ENCODE measurements at places on chromosomes 12 and 14. TPM values are rescaled to one million over a fixed set of nuclear protein-coding genes. Genes with fewer than 3 reads are reported as not detected.

DNA sequence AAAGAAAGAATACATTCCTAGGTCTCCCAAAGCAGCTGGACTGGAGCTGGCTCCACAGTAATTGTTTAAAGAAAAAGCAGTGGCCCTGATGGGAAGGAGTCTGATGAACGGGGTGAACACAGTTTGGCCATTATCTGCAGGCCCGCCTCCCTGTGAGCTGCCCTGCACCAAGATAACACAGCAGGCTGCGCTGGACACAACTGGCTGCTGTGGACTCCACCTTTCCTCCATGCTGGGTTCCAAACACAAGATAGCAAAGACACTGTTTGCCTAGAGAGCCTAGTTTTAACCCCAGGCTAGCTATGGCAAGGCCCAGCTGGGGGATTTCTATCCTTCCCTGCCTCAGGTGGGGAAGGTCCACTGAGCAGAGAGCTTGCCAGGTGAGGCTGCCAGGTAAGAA is 34.6 kb downstream of the ZFP36L1 start:
- peaks cover 18% of the 10 kb centered on the region for H3K4me1 ChIP-seq
- H3K4me3 ChIP-seq: no peak overlapping the region
- DNase-seq: no peak
- H3K36me3 ChIP-seq: no peaks in the 10 kb centered on the region

GRCh38 chr12:131131077-131131807 is 177.5 kb downstream of the ADGRD1 start:
- no peak overlapping the region for H3K27ac ChIP-seq
- H3K36me3 ChIP-seq: no peaks in the 10 kb centered on the region
- H3K4me3 ChIP-seq: no peak overlapping the region

- peaks cover 56% of the 10 kb centered on the region for H3K36me3 ChIP-seq
- DNase-seq: no peak
- H3K4me1 ChIP-seq: no peaks in the 10 kb centered on the region
- no peaks in the 10 kb centered on the region for H3K27me3 ChIP-seq
- H3K27ac ChIP-seq: no peak overlapping the region
These were observed 13.5 kb downstream of the C3AR1 start for GRCh38 chr12:8052679-8053078.

SYNDIG1L gene
- 0.26 TPM for total RNA-seq

NELL2 gene
- total RNA-seq: not detected

GRCh38 chr12:388541-389141 is 479 bp downstream of the KDM5A start:
- peaks cover 16% of the 10 kb centered on the region for H3K36me3 ChIP-seq
- H3K27me3 ChIP-seq: no peaks in the 10 kb centered on the region
- peak overlapping the region; percentile 96 for H3K4me3 ChIP-seq
- H3K27ac ChIP-seq: peak overlapping the region; percentile 99
- H3K4me1 ChIP-seq: peaks cover 34% of the 10 kb centered on the region

DNA sequence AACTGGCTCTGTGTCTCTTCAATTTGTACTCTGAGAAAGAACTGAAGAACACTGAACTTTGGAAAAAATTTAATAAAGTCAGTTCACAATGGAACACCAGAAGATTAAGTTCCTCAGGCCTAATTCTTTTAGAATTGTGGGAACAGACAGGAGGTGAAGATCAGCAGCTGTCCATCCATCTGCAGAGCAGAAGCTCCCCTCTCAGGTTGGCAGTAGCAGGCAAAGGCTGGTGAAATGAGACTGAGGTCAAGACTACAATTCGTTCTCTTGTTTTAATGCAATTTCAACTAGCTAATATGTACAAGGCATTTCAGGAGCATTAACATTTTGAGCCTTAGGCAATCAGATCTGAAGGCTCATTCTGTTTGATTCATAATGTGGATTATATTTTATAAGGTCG is 10.3 kb upstream of the TRHDE start:
- H3K4me3 ChIP-seq: no peak overlapping the region
- H3K27me3 ChIP-seq: no peaks in the 10 kb centered on the region
- H3K27ac ChIP-seq: no peak overlapping the region
- no peaks in the 10 kb centered on the region for H3K4me1 ChIP-seq
- H3K36me3 ChIP-seq: no peaks in the 10 kb centered on the region

GRCh38 chr12:108663324-108664015 is 29.8 kb upstream of the SELPLG start:
- no peaks in the 10 kb centered on the region for H3K27me3 ChIP-seq
- DNase-seq: no peak
- H3K4me1 ChIP-seq: peaks cover 59% of the 10 kb centered on the region
- H3K36me3 ChIP-seq: peaks cover 14% of the 10 kb centered on the region
- peak overlapping the region; percentile 90 for H3K27ac ChIP-seq

- H3K27me3 ChIP-seq: peaks cover 41% of the 10 kb centered on the region
- no peak for DNase-seq
- H3K36me3 ChIP-seq: no peaks in the 10 kb centered on the region
- H3K27ac ChIP-seq: no peak overlapping the region
- H3K4me1 ChIP-seq: peaks cover 2% of the 10 kb centered on the region
These were observed 14.3 kb downstream of the B4GALNT3 start for GRCh38 chr12:473863-474577.

KRT6C gene
- not detected for total RNA-seq

DNA sequence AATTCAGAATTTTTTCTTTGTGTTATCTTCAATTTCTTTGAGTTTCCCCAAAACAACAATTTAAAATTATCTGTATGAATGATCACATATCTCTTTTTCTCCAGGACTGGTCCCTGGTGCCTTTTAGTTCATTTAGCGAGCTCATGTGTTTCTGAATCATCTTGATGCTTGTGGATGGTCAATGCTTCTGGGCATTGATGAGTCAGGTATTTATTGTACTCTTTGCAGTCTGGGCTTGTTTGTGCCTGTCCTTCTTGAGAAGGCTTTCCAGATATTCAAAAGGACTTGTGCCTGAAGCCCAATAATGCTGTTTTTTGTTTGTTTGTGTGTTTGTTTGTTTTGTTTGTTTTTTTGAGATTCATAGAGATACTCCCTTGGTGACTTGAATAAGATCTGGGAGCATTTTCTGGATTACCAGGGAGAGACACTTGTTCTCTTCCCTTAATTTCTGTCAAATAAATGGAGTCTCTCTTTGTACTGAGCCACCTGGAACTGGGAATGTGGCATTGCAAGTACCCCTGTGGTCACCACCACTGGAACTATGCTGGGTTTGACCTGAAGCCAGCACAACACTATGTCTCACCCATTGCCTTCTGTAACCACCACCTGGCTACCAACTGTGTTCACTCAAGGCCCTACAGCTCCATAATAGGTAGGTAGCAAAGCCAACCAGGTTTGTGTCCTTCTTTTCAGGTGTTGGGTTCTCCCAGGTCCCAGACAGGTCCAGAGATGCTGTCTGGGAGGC is 56.3 kb downstream of the SLC6A15 start:
- no peak overlapping the region for H3K27ac ChIP-seq
- no peak overlapping the region for H3K4me3 ChIP-seq
- peaks cover 28% of the 10 kb centered on the region for H3K27me3 ChIP-seq
- no peak for DNase-seq

- H3K27ac ChIP-seq: no peak overlapping the region
- no peak for DNase-seq
- no peak overlapping the region for H3K4me3 ChIP-seq
These were observed 10.0 kb upstream of the TEX22 start for GRCh38 chr14:105388110-105388951.

GRCh38 chr14:51431033-51431709 is 191.1 kb downstream of the TMX1 start:
- H3K4me1 ChIP-seq: peaks cover 30% of the 10 kb centered on the region
- no peaks in the 10 kb centered on the region for H3K36me3 ChIP-seq
- DNase-seq: no peak
- H3K27me3 ChIP-seq: no peaks in the 10 kb centered on the region

GRCh38 chr14:31208546-31209424 is 1.2 kb upstream of the HECTD1 start:
- DNase-seq: no peak
- H3K4me1 ChIP-seq: peaks cover 35% of the 10 kb centered on the region
- peak overlapping the region; percentile 93 for H3K4me3 ChIP-seq
- peaks cover 6% of the 10 kb centered on the region for H3K36me3 ChIP-seq
- H3K27ac ChIP-seq: peak overlapping the region; percentile 99

SPSB2 gene
- 9.2 TPM for total RNA-seq

CAND1 gene
- total RNA-seq: 194 TPM

GRCh38 chr14:30211326-30211725 is 283.7 kb upstream of the PRKD1 start:
- H3K27ac ChIP-seq: no peak overlapping the region
- no peak for DNase-seq
- H3K27me3 ChIP-seq: no peaks in the 10 kb centered on the region
- H3K36me3 ChIP-seq: no peaks in the 10 kb centered on the region
- no peaks in the 10 kb centered on the region for H3K4me1 ChIP-seq

DNA sequence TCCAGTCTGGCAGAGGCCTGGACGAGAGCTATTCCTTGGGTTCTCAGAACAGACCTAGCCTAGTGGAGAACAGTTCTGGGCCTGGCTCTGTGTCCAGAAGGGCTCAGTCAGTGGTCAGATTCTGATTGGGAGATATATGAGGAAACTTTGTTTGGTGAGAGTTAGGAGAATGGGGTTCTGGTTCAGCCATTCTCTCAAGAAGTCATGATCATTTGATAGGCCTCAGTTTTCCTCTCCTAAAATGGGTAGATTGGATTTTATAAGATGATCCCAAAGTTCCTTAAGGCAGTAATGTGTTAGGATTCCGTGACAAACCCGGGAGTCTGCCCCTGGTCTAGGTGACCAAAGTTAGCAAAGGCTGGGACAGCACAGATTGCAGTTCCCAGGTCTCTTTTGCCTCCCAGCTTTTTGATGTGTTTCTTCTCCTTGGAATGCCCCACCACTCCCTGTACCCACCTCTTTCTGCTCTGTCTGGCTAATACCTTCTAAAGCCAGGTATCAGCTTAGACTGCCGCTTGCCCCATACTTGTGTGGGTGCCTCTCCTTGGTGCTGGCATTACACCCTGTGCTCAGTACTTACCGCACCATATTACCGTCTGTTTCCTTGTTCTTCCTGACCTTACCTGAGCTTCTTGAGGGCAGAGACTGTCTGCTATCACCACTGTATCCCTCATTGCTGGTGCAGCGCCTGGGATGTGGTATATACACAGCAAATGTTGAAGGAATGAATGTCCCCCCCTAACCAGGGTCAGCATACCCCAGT is 25.5 kb downstream of the SUSD6 start:
- peak overlapping the region; percentile 78 for H3K27ac ChIP-seq
- no peak overlapping the region for H3K4me3 ChIP-seq
- peaks cover 75% of the 10 kb centered on the region for H3K4me1 ChIP-seq
- H3K27me3 ChIP-seq: no peaks in the 10 kb centered on the region

DNA sequence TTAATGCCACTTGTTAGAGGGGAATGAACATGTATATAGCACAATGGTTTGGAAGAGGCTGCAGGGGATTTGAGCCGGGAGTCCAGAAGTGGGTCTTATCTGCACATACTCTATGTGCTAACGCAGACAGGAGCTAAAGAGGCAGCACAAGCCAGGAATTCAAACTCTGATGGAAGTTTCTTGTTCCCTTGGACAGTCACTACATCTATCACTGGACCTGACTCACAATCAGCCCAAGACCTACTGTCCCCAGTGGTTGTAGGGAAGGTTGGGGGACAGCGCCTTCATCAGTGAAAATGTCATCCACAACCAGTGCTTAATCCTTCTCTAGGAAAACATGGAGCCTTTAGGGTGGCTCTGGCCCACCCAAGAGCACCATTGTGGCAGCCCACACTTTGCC is 107.8 kb downstream of the GCH1 start:
- H3K4me1 ChIP-seq: no peaks in the 10 kb centered on the region
- H3K27me3 ChIP-seq: peaks cover under 1% of the 10 kb centered on the region

GRCh38 chr14:66916421-66916820 is 272.8 kb upstream of the GARIN2 start:
- no peak overlapping the region for H3K27ac ChIP-seq
- peaks cover 5% of the 10 kb centered on the region for H3K36me3 ChIP-seq
- peaks cover 5% of the 10 kb centered on the region for H3K4me1 ChIP-seq
- H3K4me3 ChIP-seq: no peak overlapping the region

DNA sequence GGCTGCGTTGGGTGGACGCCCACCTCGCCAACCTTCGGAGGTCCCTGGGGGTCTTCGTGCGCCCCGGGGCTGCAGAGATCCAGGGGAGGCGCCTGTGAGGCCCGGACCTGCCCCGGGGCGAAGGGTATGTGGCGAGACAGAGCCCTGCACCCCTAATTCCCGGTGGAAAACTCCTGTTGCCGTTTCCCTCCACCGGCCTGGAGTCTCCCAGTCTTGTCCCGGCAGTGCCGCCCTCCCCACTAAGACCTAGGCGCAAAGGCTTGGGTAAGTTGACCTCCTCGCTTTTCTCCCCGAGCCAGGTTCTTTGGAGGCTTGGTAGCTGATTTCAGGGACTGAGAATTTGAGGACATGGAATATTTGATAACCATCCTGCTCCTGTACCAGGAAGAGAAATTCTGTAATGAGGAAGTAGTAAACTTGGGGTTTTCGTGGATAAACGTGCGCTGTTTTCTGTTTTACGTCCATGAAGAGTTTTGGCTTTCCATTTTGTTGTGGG is 530 bp downstream of the APAF1 start:
- H3K4me1 ChIP-seq: peaks cover 37% of the 10 kb centered on the region
- no peak for DNase-seq
- no peaks in the 10 kb centered on the region for H3K27me3 ChIP-seq
- peak overlapping the region; percentile 90 for H3K27ac ChIP-seq
- H3K36me3 ChIP-seq: peaks cover 16% of the 10 kb centered on the region
- peak overlapping the region; percentile 97 for H3K4me3 ChIP-seq

SERPINA10 gene
- total RNA-seq: not detected

DNA sequence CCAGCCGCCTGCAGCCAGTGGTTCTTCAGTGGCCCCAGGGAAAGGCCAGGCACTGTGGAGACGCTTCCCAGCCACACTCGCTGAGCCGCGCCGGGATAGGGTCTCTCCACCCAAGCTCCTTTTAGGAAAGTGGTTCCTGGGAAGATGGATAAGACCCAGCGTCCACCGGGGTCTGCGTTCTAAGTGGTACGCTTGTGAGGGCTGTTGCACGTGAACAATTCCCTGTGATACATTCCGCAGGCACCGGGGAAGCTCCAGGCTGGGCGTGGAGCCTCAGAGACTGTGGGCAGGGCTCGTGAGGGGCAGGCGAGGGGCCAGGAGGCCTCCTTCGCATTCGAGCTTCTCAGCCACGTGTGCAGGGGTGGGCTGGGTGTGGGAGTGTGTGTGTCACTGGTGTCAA is 48.4 kb downstream of the GALNT9 start:
- H3K4me3 ChIP-seq: no peak overlapping the region
- H3K4me1 ChIP-seq: no peaks in the 10 kb centered on the region
- peaks cover 15% of the 10 kb centered on the region for H3K27me3 ChIP-seq
- DNase-seq: no peak
- H3K36me3 ChIP-seq: no peaks in the 10 kb centered on the region

GRCh38 chr12:126768517-126768916 is 1498.5 kb upstream of the TMEM132C start:
- no peak overlapping the region for H3K27ac ChIP-seq
- H3K27me3 ChIP-seq: no peaks in the 10 kb centered on the region
- H3K36me3 ChIP-seq: no peaks in the 10 kb centered on the region
- no peak overlapping the region for H3K4me3 ChIP-seq
- no peak for DNase-seq

GRCh38 chr14:60514741-60515491 is 6.0 kb downstream of the SIX6 start:
- H3K27me3 ChIP-seq: peaks cover 74% of the 10 kb centered on the region
- peak; percentile 85 for DNase-seq
- no peaks in the 10 kb centered on the region for H3K36me3 ChIP-seq
- H3K4me1 ChIP-seq: peaks cover 20% of the 10 kb centered on the region
- no peak overlapping the region for H3K27ac ChIP-seq

GRCh38 chr12:119666900-119667576 is 895 bp upstream of the PRKAB1 start:
- H3K4me3 ChIP-seq: peak overlapping the region; percentile 88
- H3K4me1 ChIP-seq: peaks cover 27% of the 10 kb centered on the region
- no peak for DNase-seq
- no peak overlapping the region for H3K27ac ChIP-seq
- peaks cover 12% of the 10 kb centered on the region for H3K27me3 ChIP-seq

DHRS4 gene
- 19.1 TPM for total RNA-seq

PLCZ1 gene
- not detected for total RNA-seq

- no peaks in the 10 kb centered on the region for H3K36me3 ChIP-seq
- no peaks in the 10 kb centered on the region for H3K4me1 ChIP-seq
- peaks cover 6% of the 10 kb centered on the region for H3K27me3 ChIP-seq
- DNase-seq: no peak
- H3K4me3 ChIP-seq: no peak overlapping the region
These were observed 52.0 kb downstream of the PEX5 start for GRCh38 chr12:7241404-7242005.
